ENCODE measurements at places on chromosomes 12 and 14.

DNA sequence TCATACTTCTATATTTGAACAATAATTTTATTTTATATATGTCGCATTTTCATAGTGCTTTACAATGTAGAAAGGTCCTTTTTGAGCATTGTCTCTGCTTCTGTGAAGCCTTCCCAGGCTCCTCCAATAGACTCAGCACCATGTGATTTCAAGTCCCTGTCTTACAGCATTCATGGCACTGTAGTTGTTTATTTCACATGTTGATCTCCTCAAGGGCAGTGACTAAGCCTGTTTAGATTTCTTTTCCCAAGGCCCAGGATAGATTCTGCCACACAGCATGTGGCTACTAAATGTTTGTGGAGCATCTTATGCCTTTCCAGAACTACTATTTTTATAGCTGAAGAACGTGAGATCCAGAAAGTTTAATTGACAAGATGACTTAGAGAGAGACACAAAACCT is 391.7 kb downstream of the TMEM117 start:
- no peak for DNase-seq

DNA sequence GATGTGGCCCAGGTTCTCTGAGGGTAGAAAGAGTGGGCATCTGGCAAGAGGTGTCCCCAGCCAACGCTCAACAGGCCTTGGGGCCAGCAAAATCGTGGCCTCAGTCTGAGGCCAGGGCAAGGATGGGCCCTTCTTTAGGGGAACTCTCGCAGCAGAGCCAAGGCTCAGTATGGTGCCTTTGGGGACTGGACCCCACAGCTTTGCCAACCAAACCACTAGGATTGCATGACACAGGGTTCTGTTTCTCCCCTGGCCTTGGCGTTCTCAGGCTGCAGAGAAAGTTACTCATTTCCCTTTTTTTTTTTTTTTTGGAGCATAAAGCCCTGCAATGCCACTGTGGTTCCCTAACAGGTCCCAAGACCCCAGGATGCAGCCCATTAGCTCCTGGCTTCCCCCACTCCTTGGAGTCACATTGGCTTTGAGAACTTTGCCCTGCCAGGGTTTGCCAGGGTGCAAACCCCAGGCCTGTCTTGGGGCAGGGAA is 100.6 kb downstream of the LGMN start:
- no peak for DNase-seq

- DNase-seq: no peak
These were observed 246.4 kb downstream of the TMEM132C start for GRCh38 chr12:128513331-128513730.

- no peak for DNase-seq
These were observed 207.3 kb downstream of the LRIG3 start for GRCh38 chr12:58712976-58713375.

GRCh38 chr14:37048666-37049071 is 123.7 kb downstream of the SLC25A21 start:
- no peak for DNase-seq

DNA sequence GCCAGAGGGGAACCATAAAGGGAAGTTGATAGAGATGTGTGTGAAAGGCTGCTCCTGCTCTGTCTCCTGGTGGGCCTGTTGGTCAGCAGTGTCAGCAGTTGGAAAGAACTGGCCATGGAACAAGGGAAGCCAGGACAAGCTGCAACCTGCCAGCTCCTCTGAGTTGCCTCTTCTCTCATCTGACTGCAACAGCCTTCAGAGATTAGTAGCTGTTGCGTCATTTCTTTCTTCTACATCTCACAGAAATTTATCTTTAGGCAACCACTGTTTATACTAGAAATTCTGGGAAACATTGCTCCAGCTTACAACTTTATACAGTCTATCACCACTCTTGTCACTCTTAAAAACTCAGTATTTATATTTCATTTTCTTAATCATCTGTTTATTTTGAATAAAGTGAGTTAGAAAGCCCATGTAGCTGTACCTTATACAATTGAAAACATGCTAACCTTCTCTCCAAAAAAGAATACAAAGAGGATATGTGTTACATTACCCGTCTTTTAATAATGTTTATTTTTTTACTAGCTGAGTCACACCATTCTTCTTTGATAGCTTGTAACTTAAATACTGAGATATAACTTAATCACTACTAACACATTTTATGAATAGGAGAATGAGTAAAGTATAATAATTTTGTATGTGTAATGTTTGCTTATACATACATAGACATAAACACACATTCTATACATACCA is 224.2 kb downstream of the LRFN5 start:
- DNase-seq: no peak

DNA sequence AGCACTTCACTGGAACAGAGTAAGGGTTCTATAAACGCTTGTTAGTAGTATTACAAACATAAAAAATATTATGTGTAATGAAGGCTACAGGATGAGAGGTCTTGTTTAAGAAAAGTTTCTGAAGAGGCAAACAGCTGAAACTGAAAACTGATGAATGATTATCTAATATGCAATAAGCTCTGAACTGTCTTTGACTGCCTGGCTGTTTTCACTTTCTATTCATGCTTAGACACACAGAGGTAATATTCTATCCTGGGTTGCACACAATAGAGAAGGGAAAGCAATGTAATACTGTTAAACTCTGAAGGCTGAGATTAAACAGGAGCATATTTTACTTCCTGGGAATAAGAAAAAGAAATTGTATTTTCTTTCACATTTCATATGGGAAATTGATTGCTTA is 251.3 kb downstream of the ALX1 start:
- no peak for DNase-seq

DNA sequence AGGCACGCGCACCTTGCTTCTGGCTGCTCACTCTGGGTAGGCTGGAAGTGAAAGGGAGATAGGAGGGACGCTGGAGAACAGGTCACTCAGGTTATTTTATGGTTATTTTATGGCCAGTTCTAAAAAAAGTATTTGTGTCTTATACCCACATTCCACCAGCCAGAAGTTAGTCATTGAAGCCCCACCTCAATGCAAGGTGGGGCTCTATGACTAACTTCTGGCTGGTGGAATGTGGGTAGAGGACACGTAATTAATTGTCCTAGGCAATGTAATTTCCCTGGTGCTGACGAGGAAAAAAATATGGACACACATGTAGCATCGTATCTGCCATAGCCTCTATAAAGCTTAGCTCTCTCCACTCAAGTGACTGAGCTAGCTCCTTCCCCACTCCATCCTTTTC is 104.9 kb downstream of the PDZRN4 start:
- DNase-seq: no peak

DNA sequence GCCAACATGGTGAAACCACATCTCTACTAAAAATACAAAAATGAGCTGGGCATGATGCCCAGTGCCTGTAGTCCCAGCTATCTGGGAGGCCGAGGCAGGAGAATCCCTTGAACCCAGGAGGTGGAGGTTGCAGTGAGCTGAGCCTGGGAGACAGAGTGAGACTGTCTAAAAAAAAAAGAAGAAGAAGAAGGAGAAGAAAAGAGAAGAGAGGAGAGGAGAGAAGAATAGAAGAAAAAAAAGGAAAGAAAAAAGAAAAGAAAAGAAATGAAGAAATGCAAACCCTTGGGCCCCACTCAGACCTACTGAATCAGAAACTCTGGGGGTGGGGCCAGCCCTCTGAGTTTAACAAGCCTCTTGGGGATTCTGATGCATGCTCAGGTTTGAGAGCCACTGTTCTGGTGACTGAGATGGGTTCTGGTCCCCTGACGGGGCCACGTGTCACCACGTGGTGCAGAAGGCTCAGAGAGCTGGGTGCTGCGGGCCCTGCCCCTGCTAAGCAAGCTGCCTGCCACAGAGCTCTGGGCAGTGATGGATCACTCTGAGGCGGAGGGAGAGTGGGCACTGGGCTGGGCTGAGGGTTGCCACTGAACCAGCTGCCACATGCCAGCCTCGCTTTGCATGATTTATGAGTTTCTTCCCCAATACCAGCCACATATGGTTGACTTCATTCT is 37.5 kb downstream of the ERH start:
- DNase-seq: peak; percentile 60

DNA sequence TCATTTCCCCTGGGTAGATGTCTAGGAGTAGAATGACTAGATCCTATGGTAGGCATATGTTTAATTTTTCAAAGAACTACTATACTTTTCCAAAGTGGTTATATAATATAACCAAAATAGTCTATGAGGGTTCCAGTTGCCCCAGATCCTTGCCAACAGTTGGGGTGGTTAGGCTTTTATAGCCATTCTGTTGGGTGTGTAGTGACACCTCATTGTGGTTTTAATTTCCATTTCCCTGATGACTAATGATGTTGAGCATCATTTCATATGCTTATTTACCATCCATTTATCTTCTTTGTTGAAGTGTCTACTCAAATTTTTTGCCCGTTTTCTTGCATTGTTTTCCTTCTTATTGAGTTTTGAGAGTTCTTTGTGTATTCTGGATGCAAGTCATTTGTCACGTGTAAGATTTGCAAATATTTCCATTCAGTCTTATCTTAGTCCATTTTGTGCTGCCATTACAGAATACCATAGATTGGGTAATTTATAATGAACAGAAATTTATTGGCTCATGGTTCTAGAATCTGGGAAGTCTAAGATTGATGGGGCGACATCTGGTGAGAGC is 4.7 kb downstream of the SYNE2 start:
- DNase-seq: peak; percentile 27

- DNase-seq: no peak
These were observed 1.3 kb downstream of the SLC39A5 start for GRCh38 chr12:56231184-56231582.

- no peak for DNase-seq
These were observed 28.8 kb downstream of the CLEC1A start for GRCh38 chr12:10069976-10070375.

DNA sequence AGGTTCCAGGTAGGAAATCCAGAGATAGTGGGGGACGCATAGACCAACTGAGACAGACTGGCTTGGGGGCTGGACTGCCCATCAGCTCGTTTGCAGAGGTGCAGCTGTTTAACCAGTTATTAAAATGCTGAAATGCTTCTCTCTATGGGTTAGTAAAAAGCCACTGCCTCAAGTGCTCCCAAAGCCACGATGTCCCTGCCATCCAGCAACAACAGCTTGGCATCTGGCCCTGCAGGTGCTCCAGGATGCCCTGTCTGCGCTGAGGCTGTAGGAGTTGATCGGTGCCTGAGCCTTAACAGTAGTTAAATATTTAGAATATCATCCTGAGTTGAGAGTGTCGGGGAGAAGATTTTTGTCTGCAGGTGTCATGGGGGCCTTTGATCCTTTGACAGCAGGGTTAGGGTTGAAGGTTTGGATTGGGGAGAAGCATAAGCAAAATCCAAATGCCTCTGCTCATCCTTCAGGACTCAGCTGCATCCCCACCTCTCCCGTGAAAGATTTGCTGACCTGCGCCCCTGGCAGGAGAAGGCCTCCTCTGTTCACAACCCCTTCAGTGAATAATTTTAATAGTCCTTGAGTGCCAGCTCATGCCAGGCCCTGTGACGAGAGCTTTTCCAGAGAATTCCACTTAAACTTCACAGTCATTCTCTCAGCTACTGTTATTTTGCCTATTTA is 127.3 kb upstream of the PWP1 start:
- DNase-seq: no peak

- peak; percentile 42 for DNase-seq
These were observed 62.5 kb downstream of the DRAM1 start for GRCh38 chr12:101939856-101940265.

GRCh38 chr14:21874167-21874566 is 200.5 kb upstream of the OR4E1 start:
- DNase-seq: no peak

DNA sequence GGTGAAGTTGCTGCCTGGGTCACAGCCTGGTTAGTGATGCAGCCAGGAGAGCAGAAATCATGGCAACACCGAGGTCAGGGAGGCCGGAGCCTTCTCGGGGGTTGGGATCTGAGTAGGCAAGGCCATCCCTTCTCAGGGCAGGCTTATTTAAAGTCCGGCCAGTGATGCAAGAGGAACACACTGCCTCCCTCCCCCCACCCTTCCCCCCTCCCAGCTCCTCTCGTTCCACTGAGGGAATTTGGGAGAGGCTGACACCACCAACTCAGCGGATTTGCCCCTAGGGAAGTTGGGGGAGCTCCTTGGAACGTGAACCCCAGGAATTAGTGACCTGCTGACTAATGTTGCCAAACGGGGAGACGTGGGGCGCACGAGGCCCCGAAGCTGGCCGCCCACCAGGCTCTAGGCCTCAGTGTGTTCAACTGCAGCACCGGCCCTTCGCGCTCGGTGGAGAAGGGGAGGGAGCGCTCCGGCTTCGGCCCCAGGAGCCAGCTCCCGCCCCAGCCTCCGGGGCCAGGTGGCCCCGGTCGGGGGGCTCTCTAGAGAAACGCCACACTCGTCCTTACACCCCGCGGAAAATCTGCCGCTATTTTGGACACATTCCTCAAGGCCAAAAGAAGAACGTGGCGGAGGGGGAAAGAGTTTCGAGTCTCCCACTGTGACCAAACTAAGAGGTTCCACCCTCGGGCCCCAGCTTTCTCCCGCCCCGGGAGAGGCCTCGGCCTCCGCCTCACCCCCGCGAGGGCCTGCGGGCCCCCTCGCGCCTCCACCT is 1.6 kb downstream of the CTDSP2 start:
- no peak for DNase-seq

GRCh38 chr12:130988751-130989150 is 35.0 kb downstream of the ADGRD1 start:
- no peak for DNase-seq
